RPMI7951 (cell line): ENCODE measurements at places on chromosomes 6 and 20. TPM values are rescaled to one million over a fixed set of nuclear protein-coding genes. Genes with fewer than 3 reads are reported as not detected.

DNA sequence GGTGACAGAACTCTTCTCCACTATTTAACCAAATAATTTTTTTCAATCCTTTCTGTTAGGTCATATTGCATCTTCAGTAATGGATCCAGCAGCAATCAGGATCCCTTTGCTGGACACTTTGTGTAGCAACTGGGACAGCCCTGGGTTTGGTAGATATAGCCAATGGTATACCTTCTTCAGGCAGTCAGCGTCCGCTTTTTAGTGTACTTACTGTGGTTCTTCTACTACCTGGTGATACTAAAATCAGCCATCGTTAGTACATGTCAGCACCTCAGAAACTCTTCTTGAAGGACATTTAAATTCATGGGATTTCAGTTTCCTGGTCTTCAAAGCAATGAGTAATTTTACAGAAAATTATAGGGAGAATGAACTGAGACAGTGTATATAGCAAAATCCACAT is 93.5 kb downstream of the ADGRG6 start:
- DNase-seq: no peak

DNA sequence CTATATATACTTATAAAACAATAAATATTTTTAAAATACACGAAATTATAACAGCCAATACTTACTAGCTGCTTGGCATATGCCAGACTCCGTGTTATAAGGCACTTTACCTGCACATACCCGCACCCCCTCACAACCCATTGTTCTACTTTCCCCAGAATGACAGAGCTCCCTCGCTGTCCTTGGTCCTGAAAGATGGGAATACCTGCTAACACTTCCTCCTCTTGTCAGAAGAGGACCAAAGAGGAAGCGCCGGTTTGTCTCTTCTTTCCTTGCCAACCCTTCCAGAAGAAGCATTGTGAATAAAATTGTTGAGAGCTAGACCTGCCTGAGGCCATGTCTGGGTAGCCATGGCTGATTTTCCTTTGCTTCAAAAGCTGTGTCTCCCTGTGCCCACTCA is 149.3 kb downstream of the PTPRT start:
- peak; percentile 2 for DNase-seq

Gene GMNN
- 70.4 and 71.8 TPM in 2 replicates for total RNA-seq

DNA sequence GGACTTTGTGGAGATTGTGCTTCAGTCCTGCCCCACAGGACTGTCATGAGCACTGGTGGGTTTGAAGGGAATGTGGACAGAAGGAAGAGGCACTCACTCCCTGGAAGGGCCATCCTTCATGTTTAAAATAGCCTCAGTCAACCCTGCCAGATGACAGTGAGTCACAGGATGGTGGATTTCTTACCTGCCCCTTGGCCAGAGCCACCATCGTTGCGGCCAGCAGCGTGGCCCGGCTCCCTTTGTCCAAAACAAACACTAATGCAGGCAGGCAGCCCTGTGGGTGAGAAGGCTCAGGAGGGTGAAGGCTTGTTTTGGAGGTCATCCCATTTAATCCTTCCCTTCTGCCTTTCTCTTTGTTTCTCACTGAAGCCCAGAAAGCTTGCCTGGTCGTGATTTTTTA is 422.7 kb downstream of the CD83 start:
- peak; percentile 91 for DNase-seq

DNA sequence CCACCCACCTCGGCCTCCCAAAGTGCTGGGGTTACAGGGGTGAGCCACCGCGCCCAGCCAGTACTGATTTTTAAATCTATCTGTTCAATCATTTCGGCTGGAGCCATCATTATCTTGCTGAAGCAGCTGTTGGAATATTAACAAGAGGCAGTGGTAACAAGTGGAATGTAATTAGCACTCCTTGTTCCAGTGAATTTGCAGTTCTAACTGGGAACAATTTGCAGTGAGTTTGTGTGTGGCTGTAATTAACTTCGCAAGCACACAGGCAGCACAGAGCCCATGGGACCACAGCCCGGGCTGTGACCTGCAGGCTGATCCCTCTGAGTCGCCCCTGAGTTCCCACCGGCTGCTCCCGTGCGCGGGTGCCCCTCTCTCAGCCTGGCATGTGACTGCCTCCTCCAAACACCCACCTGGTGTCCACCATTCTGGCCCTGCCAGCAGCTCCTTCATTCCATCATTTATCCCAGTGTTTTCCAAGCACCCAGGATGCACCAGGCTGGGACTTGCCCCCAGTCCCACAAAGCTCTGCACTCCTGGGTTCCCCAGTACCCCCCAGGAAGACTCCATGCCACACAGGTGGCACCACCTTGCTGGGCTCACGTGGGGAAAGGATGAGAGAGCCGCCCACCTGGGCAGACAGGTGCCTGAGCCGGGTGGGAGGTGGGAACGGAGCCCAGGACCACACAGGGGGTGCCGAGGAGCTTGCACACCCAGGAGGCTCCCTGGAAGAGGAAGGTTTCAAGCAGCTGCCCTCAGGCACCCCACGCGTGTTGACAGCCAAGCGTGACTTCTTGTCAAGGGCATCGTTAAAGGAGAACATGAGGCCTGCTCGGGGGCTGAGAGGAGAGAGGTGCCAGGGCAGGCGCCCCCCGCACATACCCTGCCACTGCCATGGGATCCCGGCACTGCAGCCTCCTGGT is 75.2 kb downstream of the YTHDF1 start:
- no peak for DNase-seq

Gene OOEP
- not detected in 2 replicates for total RNA-seq

DNA sequence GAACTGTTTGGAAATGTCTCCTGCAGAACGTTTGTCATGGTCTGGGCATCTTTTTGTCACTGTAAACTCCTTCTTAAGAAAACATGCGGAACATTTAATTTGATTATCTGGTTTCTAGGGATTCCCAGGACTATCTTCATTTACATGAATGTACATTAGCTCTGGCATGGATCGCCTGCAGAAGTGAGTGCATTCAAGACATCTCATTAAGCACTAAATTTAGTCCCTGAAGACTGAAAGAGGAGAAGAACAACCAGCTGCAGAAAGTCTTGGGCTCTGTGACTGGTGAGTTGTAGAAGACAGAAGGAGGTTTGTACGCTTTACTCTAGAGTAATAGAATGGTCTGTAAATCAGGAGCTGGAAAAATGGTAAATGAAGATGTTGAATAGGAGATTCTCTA is 540.7 kb downstream of the BCKDHB start:
- DNase-seq: no peak

Gene TAGAP
- total RNA-seq: not detected in 2 replicates

Gene DLK2
- 0.60 and 1.5 TPM in 2 replicates for total RNA-seq

DNA sequence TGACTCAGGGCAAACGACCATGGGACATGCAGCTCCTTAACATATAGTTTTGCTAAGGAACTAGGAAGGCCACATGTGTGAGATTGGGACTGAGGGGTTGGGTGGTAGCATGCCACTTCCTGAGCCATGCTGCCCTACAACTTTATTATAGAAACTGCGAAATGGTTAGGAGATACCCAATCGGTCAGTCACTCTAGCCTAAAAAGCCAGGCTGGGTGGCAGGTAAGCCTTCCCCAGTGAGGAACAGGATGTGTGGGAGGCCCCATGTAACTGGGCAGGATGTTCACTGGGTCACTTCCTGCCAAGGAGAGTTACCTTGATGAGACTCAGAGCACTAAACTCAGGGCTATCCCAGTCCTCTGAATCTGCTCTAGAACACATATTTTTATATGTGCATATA is 123.5 kb downstream of the MAP3K7 start:
- no peak for DNase-seq

DNA sequence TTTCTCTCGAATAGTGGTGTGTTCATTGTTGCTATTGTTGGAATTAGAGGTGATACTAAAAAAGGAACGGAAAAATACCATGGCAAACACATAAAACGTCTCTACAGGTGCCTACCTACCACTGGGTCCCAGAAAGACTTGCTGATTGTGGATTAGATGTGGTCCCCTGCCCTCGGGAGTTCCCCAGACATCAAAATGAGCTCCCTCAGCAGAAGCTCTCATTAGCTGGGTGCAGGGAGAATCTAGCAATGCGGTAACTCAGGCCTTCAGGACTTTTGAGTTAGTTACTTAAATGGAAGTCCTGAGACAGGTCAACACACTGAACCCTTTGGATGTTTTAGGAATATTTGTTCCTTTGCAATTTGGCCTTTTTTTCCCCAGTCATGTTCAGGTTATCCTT is 6.1 kb downstream of the IRF4 start:
- no peak for DNase-seq

DNA sequence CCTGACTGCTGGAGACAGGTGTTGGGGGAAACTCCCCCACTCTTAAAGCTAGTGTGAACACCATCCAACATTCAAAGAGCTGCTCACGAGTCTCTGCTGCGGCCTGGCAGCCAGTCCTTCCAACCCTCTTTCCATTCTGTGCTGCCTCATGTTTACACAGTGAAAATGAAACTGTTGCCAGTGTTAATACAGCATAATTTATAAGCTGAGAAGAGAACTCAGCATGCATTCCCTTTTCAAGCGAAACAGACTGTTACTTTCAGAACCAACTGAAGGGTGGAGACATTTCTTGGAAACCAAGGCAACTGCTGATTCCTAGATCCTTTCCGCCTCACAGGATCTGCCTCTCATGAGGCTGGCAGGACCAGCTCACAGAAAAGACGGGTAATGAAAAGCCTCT is 533.8 kb upstream of the ID4 start:
- no peak for DNase-seq

DNA sequence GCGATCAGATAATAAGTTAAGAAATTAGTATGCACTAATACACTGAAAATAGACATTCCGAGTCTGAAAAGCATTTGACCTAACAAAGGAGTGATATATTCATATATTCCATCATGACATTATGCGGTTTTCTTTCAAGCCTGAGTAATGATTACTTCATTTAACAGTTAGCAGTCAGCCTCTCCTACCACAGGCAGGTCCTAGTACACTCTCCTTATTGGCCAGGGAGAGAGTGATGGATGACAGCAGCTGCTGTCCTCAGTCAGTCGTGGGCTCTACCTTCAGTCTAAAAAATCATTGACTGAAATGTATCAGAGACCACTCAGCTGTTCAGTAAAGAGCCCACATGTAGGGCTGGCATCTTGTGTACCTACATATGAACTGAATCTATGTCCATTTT is 33.2 kb upstream of the VGLL2 start:
- DNase-seq: peak; percentile 16

DNA sequence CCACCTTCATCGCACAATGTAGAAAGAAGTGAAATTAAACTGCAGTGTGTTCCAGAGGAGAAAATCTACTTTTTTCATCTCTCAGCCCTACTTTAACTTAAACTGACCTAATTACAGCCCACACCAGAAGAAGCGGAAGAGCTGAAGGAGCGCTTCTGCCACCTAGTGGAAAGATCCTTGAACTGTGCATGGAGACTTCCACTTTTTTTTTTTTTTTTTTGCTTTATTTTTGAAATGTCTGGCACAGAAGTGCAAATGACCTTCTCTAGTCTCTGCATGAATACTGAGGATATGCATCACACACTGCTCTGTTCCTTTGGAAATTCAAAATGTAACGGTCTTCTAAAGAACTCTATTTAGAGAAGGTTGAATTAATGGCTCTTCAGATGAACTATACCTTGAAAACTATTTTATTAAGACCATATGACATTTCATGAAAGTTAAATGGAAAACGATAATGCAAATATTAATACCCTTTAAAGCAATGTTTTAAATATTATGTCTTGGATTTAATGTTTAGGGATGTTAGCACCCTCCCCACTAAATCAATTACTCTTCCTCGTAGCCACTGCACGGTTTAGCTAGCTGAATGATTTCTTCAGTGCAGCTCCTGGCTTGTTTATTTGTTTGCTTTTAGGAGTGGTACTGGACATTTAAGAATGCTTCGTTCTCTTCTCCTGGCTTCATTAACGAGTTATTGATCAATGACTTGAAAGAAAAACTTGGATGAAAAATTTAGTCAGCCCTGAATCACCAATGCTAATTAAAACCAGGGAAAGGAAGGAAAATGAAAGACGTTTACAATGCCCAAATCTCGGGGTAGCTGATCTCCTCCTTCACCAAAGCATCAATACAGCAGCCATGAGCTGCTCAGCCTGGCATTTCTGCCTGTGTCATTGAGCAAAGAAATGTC is 569.6 kb upstream of the GJE1 start:
- peak; percentile 86 for DNase-seq

- no peak for DNase-seq
These were observed 47.7 kb downstream of the DNAH8 start for GRCh38 chr6:38762848-38763247.

DNA sequence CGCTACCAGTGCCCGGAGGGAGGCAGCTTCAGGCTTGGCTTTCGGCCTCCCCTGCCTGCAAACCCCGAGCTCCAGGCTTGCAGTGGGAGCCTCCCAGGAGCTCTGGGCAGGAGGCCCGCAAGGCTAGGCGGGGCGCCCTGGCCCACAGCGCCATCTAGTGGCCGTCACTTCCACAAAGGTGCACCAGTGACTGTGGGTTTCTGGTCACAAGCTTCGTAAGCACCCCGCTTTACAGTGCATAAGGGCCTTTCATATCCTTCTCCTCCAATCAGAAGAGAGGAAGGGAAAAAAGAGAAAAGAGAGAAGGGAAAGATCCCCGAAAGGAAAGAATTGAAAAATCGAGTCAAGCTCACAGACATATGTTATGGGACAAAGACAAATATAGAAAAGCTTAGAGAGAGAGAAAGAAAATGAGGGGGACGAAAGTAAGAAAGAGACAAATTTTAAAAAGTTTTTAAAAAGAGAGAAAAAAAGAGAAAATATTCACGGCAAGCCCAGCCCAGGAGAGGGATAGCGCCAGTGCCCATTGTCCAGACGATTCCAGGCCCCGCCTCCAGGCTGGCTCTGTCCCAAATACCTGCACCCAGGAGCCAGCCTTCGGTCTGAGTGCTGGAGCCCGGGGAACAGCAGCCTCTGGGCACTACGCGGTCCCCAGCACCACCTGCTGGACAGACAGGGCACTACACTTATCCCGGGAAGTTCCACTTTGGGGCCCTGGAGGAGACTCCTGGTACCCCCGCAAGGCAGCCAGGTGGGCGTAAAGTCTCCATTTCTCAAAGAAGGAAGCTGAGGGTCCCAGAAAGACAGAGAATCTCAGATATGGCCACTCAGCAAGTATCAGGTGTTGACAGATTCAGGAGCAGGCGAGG is 207.1 kb downstream of the PREX1 start:
- peak; percentile 85 for DNase-seq

DNA sequence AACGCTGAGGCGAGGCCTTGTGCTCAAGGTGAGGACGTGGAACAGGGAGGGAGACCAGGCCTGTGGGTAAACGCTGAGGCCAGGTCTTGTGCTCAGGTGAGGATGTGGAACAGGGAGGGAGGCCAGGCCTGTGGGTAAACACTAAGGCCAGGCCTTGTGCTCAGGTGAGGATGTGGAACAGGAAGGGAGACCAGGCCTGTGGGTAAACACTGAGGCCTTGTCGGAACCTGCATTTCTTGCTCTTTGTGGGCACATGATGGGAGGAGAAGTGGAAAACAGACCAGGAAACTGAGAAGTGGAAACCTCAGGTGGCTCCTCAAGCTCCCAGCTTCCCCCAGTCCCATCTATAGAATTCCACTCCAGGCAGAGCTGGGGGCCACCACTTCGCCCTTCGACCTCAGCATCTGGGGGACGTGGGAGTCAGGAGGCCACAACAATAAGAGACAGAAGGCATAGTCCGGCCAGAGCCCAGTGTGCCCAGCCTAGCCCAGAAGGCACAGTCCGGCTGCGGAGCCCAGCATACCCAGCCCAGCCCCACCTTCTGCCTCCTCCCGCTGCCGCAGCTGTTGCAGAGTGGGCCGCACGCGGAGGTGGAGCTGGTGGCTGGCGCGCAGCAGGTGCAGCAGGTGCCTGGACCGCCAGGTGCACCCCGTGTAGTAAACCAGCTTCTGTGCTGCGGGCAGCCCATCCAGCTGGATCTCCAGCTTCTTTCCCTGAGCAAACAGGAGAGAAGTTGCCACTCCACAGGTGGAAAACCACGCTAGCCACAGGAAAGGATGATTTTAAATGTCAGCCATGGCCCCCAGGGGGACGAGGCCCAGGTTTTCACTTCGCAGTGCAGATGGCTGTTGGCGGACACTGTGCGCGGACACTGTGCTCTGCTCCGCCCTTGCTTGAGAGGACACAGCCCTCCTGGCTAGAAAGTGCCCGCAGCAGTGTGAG is 17.5 kb downstream of the FRMD1 start:
- DNase-seq: no peak
